Stimulated activated naive CD4-positive, alpha-beta T cell (primary cell): ENCODE measurements at places on chromosomes 5 and 9.

DNA sequence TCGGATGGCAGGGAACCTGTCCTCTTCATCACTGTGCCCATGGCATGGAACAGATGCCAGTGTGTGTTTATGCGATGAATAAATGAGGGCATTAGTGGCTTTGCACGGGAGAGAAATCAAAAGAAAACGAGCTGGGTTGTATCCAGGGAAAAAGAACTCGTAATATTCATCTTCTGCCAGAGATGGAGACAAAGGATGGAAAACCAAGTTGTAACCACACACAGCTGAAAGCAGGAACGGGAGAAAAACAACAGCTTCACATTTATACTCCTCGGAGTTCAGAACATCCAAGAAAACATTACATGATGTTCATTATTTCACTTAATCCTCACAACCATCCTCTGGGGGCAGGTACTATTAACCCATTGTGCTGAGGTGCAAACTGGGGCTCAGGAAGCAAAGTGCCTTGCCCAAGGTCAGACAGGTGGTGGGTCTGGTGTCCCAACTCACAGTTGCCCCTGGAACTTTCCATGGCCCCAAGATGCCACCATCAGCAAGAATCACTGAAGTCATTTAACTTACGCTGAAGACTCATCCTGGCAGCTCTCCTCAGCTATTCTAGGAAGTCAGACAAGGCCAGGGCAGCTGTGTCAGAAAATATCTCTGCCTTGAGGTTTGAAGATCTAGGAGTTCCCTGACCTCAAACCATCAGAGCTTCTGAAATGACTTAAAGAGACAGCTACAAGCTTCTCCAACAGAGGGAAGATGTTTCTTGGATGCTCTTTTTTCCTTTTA is 250.4 kb downstream of the NSG2 start:
- no peak for DNase-seq

DNA sequence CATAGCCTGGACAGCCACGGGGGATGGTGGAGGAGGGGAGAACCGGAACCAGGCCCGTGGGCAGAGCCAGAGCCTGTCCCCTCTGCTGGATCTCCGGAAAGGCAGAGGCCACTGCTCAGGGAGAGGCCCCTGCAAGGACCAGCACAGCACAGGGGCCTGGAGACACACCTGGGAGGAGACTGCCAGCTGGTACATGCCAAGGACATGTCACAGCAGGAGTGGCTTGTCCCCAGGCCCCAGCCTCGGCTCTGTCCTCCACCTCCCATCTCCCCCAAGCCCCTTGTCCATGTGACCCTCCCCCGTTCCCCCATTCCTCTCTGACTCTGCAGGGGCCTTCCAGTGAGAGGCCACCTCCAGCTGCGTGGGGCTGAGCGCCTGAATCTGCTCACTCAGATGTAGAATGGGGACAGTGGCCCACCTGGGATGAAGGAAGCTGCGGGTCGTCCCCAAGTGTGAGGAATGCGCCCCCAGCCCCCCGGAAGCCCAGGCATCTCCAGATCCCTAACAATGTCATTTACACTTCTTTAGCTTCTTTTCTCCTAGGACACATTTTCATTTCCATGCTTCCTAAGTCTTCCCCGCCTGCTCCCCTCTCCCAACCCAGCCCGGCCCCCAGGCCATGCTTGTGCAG is 349.6 kb upstream of the IRX2 start:
- DNase-seq: no peak

- no peak for DNase-seq
Measured at GRCh38 chr5:179738742-179739141, 6.1 kb downstream of the MAML1 start.

DNA sequence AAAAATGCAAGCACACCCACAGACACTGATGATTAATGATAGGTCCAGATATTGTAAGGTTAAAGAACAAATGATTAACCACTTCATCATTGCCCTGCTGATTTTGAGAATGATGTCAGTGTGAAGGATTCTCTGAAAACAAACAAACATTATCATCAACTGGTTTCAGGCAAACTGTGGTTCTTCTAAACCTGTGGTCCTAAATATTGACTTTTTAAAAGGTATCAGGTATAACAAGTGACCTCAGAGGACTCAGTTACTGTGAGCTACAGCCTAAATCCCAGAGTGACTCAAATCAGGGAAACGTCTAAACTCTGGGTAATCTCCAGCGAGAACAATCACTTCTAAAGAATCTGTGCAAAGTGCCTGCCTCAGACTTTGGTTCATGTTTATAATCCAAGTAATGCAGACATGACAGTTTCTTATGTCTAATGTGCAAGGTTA is 172.3 kb upstream of the CDH6 start:
- DNase-seq: no peak

DNA sequence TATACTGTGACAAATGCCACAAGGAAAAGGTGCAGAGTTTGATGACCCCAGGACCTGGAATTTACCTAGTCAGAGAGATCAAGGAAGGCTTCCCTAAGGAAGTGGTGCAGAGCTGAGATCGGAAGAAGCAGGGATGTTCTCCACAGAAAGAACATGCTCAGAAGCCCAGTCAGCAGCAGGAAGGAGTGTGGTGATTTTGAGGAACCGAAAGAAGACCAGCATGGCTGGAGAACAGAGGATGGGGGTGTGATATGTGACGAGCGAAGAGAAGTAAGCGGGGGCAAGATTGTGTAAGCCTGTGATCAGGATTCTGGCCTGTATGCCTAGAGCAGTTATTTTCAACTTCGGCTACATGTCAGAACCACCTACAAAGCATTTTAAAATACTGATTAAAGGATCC is 18.7 kb upstream of the PIK3R1 start:
- DNase-seq: no peak

DNA sequence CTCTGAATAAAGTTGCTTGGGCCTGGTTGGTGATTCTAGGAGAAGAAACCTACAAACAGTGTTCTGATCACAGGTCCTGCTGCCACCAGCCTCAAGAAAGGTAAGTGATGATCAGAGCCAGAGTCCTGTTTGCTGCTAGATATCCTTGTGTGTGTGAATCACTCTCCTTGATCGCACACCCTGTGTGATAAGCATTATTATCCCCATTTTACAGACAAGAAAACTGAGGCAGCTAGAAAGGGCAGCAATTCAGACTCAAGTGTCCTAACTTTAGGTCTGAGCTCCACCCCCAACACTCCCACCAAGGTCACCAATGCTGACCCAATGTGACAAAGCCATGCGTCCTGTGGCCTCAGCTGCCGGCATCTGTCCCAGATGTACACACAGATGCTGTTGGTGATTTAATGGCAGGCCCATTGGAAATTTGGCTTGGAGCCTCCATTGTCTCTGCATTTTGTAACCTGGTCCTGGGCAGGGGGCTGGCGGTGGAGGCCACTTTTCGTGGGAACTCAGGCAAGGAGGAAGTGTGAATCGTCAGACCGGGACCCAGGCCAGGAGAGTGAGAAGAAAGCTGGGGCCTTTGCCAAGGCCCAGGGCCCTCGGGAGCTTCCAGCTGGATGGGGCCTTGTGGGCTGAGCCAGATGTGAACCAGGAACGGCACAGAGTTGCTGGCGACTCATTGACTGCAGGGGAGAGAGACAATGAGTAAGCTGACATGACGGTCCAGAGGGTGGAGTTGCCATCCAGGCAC is 29.8 kb upstream of the GGTA1 start:
- DNase-seq: no peak

- DNase-seq: no peak
Measured at GRCh38 chr5:88539693-88540365, 271.2 kb upstream of the TMEM161B start.

DNA sequence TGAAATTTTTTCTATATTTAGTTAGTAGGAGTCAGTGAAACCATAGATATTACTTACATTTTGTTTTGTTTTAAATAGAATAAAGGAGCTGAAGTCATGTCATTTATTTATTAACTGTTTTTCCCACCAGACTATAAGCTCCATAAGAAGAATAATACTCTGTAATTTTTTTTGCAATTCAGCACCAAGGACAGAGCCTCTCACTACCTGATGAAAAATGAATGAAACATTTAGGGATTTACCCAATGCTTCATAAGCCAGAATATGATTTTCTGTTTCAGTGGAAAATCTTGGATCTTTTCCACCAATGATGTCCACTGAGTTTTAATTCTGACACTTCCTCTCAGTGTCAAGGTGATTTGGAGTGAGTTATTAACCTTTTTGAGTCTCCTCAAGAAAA is 624.9 kb upstream of the GRAMD2B start:
- DNase-seq: no peak

DNA sequence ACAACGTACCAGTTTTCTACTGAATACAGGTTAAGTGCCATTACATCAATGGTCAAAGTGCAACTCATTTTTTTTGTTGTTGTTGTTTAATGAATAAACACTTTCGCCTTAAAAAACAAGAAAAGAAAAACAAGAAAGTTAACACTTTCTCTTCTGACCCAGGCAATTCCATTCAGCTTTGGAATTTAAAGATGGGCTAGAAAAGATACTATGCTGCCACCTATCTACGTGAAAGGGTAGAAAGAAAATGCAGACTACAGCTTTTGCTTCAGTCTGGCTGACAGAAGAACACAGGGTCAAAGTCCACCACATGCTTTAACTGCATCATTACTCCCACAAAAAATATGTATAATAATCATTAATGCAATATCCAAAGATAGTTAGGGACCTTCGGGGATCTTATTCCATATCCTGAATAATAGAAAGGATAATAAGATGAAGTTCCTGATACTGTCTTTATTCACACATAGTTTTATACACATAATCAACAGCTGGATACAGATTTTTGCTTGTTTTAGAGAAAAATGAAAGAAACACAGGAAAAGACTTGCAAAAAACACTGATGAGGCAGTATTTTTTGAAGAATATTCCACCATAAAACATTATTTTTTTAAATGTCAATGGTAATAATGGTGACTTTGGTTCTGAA is 40.4 kb downstream of the ZDHHC21 start:
- DNase-seq: no peak

- DNase-seq: no peak
Measured at GRCh38 chr9:112772215-112772509, 21.6 kb downstream of the SNX30 start.

DNA sequence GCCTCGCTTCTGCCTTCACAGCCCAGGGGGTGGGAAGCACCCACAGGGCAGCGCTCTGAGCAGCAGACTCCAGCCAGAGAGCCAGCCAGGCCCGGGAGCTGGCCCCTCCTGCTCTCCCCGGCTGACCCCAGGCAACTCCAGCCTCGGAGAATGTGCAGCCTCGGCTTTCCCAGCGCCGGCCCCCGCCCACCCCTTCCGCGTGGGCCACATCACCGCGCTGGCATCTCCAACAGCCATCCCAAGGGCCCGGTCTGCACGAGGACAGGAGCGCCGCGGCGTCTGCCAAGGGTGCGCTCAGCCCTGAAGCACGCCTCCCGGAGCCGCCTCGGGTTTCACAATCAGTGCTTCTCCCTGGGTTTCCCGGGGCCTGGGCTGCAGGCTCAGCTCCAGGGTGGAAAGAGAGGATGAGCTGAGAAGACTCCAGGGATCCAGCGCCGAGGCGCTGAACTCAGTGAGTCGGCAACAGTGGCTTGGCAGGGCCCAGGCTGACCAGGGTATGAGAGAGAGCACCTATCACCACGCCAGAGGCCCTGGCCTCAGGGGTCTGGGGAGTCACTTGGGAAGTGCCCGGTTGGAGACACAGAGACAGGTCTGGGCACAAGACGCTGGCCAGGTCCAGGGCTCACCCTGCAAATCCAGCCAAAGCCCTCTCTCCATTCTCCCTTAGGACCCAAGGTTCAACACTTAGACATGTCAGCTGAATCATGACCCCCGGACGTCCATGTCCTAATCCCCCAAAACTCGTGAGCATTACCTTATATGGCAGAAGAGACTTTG is 79.6 kb downstream of the ADAMTS2 start:
- DNase-seq: no peak

GRCh38 chr5:99453196-99453595 is 524.4 kb upstream of the CHD1 start:
- DNase-seq: no peak

GRCh38 chr9:111691672-111692329 is 30.4 kb downstream of the GNG10 start:
- DNase-seq: no peak

- no peak for DNase-seq
Measured at GRCh38 chr9:15975101-15975778, 422.4 kb downstream of the CCDC171 start.

DNA sequence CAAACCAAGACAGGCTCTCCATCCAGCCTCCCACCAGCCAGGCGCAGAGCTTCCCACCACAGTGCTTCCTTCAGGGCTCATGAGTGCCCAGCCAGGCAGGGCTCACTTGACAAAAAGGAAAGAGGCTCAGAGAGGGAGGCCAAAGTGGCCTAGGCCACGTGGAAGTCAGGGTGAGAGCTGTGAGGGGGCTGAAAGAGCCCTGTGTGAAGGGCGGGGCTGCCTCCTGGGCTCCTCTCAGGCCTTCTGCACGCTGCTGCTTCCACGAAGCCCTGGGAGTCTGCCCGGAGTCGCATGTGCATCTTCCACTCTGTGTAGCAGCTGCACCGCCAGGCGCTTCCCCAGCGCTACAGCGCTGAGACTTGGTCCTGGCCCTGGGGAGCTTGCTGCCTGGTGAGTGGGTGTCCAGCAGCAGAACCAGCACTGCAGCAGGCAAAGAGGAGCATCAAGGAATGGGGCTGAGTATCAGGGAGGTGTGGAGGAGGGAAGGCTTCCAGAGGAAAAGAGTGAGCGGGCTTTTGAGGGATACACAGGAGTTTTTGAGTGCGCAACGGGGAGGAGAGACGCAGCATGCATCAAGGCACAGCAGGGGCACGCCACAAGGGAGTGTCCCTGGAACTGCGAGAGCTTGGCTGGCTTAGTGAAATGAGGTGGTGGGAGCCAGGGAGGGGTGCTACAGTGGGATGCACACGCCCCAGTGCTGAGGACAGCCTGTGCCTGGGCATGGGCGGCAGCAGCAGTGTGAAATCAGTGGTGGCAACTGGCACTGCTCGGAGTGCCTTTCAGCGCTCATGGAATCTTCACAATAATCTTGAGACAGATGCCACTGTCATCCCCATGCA is 178.0 kb downstream of the GAPVD1 start:
- DNase-seq: no peak

GRCh38 chr9:75504721-75505120 is 385.8 kb upstream of the PCSK5 start:
- DNase-seq: no peak

DNA sequence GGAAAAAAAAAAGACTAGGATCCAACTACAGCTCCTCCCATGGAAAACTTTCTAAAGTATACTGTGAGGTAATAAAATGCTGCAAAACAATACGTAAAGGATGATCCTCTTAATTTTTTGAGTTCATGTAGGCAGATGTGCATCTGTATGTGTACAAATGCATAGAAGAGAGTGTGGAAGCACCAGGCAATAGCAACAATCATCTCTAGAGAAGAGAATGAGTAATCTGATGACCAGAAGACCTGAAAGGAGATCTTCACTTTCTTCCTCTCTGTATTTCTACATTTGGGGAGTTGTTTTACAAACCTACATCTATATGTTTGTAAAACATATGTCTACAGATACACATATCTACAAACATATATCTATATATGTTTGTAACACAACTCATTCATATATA is 29.3 kb upstream of the SPDL1 start:
- DNase-seq: no peak

GRCh38 chr5:148687427-148687826 is 33.1 kb upstream of the HTR4 start:
- no peak for DNase-seq

DNA sequence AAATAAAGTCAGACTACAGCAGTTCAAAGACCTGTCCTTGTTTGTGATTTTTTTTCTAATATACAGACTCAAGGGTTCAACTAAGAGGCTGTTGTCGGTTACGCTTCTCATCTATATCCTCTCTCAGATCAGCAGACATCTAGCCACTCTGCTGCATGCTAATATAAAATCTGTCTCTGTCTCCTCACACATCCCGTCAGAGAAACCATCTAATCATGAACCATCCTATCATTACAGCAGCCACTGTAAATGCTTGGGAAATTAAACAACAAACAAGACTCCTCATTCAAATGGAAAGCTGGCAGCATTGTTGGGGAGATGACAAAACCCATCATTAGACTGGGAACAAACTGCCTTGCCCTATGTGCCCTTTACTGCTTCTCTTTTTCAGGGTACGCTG is 94.8 kb downstream of the SEMA5A start:
- DNase-seq: no peak
